Renal pelvis (tissue), 12 donors: ENCODE measurements at places on chromosomes 16 and 17. TPM values are rescaled to one million over a fixed set of nuclear protein-coding genes. Genes with fewer than 3 reads are reported as not detected.

DNA sequence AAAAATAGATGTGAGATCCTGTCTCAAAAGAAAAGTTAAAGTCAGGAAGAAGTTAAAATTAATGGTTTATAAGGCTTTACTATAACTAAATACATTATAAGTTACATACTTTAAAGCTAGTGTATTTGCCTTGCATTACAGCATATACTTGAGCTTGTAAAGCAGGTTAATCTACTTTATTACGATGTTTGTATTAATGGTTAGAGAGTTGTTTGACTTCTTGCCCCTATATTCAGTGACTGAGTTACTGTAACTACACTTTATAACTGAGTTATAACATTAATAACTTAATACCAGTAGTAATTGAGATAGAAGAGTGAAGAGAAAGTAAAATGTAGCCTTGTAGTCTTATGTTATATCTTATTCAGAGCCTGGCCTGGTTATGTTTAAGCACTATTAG is 22.9 kb downstream of the CLTC start:
- DNase-seq: no peak

DNA sequence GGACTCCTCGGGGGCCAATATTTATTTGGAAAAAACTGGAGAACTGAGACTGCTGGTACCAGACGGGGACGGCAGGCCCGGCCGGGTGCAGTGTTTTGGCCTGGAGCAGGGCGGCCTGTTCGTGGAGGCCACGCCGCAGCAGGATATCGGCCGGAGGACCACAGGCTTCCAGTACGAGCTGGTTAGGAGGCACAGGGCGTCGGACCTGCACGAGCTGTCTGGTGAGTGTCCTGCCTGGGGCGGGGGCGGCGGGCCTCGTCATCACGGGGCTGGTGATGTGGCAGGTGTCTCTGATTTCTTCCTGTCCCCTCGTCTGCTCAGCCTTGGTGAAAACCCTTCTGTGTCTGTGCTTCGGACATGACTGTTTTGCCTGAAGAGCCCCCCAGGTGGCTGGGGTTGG is 5.7 kb downstream of the METRNL start:
- no peak for DNase-seq

- DNase-seq: no peak
These were observed 8.8 kb downstream of the PDK2 start for GRCh38 chr17:50103941-50104340.

DNA sequence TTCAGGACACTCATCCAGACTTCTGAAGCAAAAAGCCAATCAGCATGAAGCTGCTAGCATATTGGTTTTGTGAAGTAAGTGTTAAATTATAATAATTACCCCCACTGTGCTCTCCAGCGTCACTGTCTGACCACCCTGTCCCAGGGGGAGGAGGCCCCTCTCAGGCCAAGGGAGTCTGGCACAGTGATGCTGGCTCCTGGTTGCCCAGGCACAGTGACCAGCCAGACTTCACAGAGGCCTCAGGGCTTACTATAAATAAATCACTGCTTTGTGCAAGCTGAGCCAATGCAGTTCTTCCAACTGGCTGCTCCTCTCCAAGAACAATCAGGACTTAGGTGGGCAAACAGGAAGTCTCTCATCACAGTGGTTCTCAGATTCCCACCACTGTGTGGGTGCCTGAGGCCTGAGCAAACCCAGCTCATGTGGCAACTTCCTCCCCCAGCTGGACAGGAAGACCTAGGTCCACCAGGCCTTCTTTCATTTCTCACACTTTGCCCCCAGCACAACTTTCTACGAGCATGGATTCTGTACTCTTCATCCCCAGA is 1.7 kb upstream of the DBNDD1 start:
- DNase-seq: no peak

- DNase-seq: no peak
These were observed 6.4 kb downstream of the CD300LB start for GRCh38 chr17:74524653-74525464.

DNA sequence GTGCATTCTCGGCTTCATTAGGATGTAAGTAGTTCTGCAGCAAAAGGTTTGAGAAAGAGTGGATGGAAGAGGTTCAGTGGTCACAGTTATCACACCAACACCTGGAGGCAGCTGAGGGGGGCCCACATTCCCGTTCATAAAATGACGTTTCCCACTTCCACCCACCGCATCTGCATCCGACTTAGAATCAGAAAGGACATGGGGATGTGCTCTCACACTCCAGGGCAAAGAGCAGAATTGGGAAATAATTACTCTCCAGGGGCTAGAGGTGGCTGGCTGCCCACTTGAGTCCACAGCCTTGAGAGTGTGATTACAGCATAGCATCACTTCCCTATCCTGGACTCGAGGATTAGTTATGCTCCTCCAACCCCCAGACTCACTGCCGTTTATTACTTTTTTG is 122.0 kb downstream of the CPPED1 start:
- no peak for DNase-seq

DNA sequence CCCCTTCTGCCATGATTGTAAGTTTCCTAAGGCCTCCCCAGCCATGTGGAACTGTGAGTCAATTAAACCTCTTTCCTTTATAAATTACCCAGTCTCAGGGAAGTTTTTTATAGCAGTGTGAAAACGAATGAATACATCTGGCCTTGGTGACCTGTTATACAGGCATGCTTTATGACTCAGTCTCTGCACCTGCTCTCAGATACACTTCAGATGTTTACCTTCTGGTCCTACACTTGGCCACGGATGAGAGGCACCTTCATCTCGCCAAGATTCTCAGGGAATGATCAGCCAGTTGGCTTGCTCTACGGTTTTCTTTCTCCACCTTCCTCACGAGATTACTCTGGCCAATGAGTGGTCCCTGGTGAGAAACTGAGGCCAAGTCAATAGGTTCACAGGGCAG is 304.7 kb downstream of the CA10 start:
- no peak for DNase-seq

GRCh38 chr16:48082516-48082915 is 73.3 kb downstream of the ABCC12 start:
- no peak for DNase-seq

- no peak for DNase-seq
These were observed 6.5 kb upstream of the ZNF469 start for GRCh38 chr16:88375996-88376834.

- DNase-seq: no peak
These were observed 59.2 kb downstream of the BEAN1 start for GRCh38 chr16:66486199-66486772.

GRCh38 chr16:11283820-11284248 is 2.7 kb upstream of the PRM1 start:
- DNase-seq: no peak

DNA sequence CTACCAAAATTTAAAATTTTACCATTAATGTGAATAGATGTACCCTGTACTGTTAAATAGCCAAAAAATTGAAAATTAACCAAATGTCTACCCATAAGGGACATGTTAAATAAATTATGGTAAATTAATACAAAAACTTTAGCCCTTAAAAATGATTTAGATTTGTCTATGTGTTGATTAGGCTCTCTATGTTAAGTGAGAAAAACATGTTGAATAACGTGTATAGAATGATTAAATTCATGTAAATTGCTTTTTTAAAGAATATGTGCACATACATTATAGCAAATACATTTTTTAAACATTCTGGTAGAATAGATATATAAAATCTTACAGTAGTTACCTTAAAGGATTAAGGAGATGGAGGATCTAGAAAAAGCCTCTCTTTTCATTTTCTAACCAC is 59.5 kb downstream of the BRIP1 start:
- no peak for DNase-seq

DNA sequence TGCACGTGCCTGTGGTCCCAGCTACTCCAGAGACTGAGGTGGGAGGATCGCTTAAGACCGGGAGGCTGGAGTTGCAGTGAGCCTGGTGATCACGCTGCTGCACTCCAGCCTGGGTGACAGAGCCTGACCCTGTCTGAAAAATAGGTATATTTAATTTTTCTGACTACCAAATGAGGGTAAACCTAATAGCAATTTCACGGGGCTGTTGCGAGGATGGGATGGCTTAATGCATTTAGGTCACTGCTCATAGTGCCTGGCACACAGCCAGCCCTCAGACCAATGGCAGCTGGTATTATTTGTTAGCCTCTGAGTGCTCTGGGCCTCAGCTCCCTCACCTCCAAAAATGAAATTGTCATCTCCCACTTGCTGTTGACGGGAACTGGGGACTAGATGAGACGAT is 5.9 kb upstream of the CDIP1 start:
- DNase-seq: no peak

GRCh38 chr17:63698381-63698885 is 1.5 kb downstream of the LIMD2 start:
- no peak for DNase-seq

GRCh38 chr16:1197237-1197866 is 27.7 kb downstream of the TPSG1 start:
- DNase-seq: no peak

DNA sequence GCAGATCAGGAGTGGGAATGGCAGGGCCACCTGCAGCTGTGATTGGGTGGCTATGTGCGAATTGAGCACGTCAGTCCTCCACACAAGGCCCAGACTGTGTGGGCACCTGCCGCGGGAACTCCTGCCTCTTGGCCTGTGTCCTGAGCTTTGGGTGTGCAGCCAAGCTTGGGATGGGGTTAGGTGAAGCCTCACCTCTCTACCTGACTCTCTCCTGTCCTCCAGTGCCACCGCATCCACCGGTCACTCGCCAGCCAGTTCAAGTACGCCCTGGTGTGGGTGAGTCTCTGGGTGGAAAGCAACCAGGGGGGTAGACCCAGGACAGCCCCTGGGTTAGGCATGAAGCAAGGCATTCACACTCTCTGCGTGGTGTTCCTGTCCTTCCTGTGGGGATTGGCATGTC is 2.3 kb upstream of the MYO15A start:
- no peak for DNase-seq

GRCh38 chr17:49260817-49261291 is 30.3 kb upstream of the PHOSPHO1 start:
- no peak for DNase-seq

DNA sequence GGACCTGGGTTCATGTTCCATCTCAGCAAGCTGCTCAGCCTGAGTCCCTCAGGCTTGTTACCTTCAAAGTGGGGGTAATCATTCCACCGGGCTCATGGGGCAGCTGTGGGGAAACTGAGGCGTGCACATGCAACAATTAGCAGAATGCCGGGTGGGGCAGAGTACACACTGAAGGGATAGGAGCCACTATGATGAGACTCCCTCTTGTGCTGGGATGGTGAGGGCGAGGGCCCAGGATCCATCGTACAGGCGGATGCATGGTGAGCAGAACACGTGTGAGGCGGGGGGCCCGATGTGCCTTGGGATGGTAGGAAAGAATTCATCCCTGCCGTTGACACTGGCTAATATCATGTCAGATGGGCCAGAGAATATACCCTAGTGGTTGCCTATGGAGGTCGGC is 25.5 kb upstream of the MAP3K14 start:
- no peak for DNase-seq

- no peak for DNase-seq
These were observed 6.8 kb upstream of the RNF213 start for GRCh38 chr17:80253631-80254395.

DNA sequence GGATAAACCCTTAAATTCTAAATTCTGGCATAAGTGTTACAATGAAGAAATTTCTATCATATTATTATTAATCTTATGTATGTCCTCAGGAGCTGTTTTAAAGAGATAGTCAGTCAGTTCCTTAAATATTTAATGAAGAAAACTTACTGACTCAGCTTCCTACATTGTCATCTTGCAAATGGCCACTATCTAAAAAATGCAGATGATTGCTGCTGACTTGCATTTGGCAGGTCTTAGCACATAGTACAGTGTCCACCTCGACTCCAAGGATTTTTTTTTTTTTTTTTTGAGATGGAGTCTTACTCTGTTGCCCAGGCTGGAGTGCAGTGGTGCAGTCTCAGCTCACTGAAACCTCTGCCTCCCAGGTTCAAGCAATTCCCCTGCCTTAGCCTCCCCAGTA is 55.1 kb upstream of the CORO6 start:
- no peak for DNase-seq

GRCh38 chr17:9020824-9021157 is 519 bp upstream of the NTN1 start:
- no peak for DNase-seq

DNA sequence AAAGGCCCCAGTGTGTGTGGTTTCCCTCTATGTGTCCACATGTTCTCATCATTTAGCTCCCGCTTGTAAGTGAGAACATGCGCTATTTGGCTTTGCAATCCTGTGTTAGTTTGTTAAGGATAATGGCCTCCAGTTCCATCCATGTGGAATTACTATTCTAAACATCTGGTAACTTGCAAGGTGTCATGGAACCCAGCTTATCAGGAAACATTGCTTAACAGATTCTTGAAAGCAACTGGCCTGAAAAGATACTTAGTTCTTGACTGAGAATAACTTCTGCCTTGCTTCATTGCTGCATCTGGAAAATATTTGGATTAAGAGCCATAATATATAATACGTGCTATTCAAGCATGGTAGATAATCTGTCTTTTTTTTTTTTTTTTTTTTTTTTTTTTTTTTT is 27.8 kb downstream of the PAFAH1B1 start:
- DNase-seq: no peak

Gene ECI1
- 90.9 TPM for polyA plus RNA-seq

Gene RTN4RL1
- 1.9 TPM for polyA plus RNA-seq

Gene KRT36
- not detected for polyA plus RNA-seq

Gene MYL11
- polyA plus RNA-seq: 5.1 TPM

Gene HOXB9
- polyA plus RNA-seq: 69.0 TPM

Gene PRSS33
- not detected for polyA plus RNA-seq

Gene CCL7
- not detected for polyA plus RNA-seq

Gene MAF
- polyA plus RNA-seq: 47.3 TPM

Gene TMEM235
- not detected for polyA plus RNA-seq

Gene ALOX12
- 1.6 TPM for polyA plus RNA-seq

Gene LITAFD
- polyA plus RNA-seq: not detected

Gene KRT27
- not detected for polyA plus RNA-seq

Gene YPEL2
- polyA plus RNA-seq: 47.0 TPM

Gene KRT24
- polyA plus RNA-seq: not detected

Gene CD300H
- polyA plus RNA-seq: not detected

Gene CDH13
- 11.2 TPM for polyA plus RNA-seq

Gene DPEP2
- 1.6 TPM for polyA plus RNA-seq

Gene TTYH2
- 16.7 TPM for polyA plus RNA-seq

Gene CAMTA2
- 35.7 TPM for polyA plus RNA-seq
